ENCODE measurements at places on chromosomes 3 and 15. TPM values are rescaled to one million over a fixed set of nuclear protein-coding genes. Genes with fewer than 3 reads are reported as not detected.

The ULK4 gene
- total RNA-seq: 4.9 TPM

The RCCD1 gene
- 11.7 TPM for total RNA-seq

The LINGO1 gene
- total RNA-seq: 2.7 TPM

The IL20RB gene
- 0.97 TPM for total RNA-seq

The A4GNT gene
- not detected for total RNA-seq

The CFAP100 gene
- not detected for total RNA-seq

The GABRB3 gene
- total RNA-seq: not detected

The CAMKV gene
- total RNA-seq: not detected

The ITGA11 gene
- total RNA-seq: 30.9 TPM

The SPG11 gene
- total RNA-seq: 42.8 TPM

The CRABP1 gene
- not detected for total RNA-seq

The CXCR6 gene
- not detected for total RNA-seq

The CLDN16 gene
- total RNA-seq: not detected

The CCR4 gene
- total RNA-seq: 0.32 TPM

The KCNAB1 gene
- total RNA-seq: not detected

The TMEM108 gene
- 0.81 TPM for total RNA-seq

The GOLGA6L10 gene
- not detected for total RNA-seq

The CCDC39 gene
- not detected for total RNA-seq

The C3orf80 gene
- 0.18 TPM for total RNA-seq

The ISLR gene
- 89.9 TPM for total RNA-seq

The TYRO3 gene
- total RNA-seq: 8.8 TPM

The SACM1L gene
- total RNA-seq: 36.8 TPM

The CPLX3 gene
- not detected for total RNA-seq

The CCR9 gene
- not detected for total RNA-seq

The NDUFB4 gene
- 97.5 TPM for total RNA-seq

The ASB14 gene
- not detected for total RNA-seq

The NR2F2 gene
- total RNA-seq: 14.9 TPM

The ANKRD63 gene
- total RNA-seq: not detected

The POLR2M gene
- total RNA-seq: 130 TPM

The C3orf49 gene
- not detected for total RNA-seq

The C3orf33 gene
- 1.8 TPM for total RNA-seq

The COPS2 gene
- total RNA-seq: 53.1 TPM

The SPTBN5 gene
- 0.16 TPM for total RNA-seq

The ABTB1 gene
- 13.2 TPM for total RNA-seq

The CCR8 gene
- total RNA-seq: not detected

Data from cardiac atrium fibroblast (primary cell).